ENCODE measurements at places on chromosomes 12 and 14.

GRCh38 chr14:33932576-33933345, 18.1 kb downstream of the EGLN3 start:
- DNase-seq: no peak

- DNase-seq: no peak
Observed at GRCh38 chr12:51900323-51900889, 6.9 kb upstream of the ACVRL1 start.

GRCh38 chr14:94921456-94921855, 151.5 kb upstream of the GSC start:
- DNase-seq: no peak

DNA sequence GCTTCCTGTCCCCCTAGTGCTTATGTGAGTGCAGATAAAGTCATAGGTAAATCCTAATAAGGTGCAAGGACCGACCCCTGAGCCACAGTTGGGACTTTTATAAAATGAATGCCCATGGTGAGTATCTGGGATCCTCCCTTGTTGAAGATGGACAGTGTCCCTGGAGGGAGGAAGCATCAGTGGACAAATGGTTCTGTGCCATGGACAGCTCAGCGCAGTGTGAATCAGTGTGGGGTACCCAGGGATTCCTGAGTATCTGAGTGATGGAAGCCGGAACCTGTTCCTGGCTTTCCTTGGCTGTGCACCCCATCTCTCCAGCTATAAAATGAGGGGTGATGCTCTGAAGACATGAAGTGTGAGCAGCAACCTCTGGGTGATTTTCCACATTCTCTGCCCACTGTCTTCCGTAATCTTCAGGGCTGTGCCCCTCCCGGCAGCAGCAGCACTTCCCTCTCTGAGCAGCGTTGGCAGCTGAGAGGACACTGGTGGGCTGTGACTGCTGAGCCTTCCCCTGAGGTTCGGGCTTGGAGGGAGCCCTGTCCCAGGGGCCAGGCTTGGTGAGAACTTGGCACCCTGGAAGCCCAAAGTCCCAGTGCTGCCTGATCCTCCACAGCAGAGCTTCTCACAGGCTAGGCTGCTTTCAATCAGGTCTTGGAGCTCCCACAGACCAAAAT, 25.0 kb downstream of the VCPKMT start:
- no peak for DNase-seq

DNA sequence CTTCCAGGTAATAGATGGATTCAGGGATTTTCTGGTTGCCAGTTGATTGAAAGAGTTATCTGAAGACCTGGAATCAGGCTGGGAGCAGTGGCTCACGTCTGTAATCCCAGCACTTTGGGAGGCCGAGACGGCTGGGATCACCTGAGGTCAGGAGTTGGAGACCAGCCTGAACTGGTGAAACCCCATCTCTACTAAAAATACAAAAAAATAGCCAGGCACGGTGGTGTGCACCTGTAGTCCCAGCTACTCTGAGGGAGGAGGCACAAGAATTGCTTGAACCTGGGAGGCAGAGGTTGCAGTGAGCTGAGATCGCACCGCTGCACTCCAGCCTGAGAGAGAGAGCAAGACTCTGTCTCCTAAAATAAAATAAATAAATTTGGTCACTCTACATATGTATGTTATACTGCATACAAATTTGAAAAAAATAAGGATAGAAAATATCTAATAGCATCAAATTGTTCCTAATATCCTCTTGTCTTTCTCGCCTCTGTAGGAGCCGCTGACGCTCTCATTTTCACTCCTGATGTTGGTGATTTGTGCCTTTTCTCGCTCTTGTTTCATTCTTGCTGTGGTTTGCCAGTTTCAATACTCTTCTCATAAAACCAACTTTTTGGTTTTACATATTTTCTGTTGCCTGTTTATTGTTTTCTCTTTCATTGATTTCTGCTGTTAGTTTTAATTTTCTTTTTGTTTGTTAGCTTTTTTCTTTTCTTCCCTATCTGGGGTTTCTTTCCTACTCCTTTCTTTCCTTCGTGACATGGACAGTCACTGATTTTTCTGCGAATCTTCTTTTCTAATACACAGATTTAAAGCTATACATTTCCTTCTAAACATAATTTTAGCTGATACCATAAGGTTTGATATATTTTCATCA, 23.8 kb upstream of the PLD4 start:
- DNase-seq: no peak

DNA sequence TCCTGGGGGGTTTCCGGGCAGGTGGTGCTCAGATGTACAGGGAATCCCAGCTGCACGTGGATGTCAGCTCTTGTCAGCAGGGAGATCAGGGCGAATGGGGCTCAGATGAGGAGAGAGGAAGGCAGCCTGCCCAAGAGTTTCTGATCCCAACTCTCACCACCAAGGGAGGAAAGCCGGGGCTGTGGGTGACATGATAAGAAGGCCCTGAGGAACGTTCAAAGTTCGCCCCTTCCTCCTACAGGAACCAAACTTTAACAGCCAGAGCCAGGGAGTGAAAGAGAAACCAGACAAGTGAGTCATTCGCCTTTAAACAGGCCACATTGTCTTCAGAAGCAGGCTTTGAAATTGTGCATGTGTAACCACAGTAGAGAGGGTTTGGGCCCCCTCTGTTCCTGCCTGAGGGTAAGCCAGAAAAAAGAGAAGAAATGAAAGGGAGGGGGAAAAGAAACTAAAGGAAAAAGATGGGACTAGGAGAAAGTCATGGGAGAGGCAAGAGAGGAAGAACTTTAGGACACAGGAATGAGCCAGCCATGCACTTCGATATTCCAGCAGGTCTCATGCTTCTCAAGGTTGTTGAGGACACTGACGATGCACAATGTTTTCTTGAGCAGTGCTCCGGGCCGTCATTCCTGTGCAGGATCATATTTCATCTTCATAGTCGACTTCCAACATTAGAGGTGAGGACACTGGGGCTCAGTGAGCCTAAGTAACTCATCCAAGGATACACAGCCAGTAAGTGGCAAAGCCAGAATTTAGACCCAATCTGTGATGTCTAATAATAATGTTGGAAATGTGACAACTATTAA, 691.4 kb upstream of the TBX3 start:
- peak; percentile 45 for DNase-seq

GRCh38 chr12:75635606-75636444, 124.4 kb upstream of the KRR1 start:
- peak; percentile 75 for DNase-seq

- DNase-seq: no peak
Observed at GRCh38 chr14:102914474-102915291, 7.8 kb upstream of the AMN start.

- peak; percentile 39 for DNase-seq
Observed at GRCh38 chr14:21241218-21241819, 27.9 kb downstream of the HNRNPC start.

DNA sequence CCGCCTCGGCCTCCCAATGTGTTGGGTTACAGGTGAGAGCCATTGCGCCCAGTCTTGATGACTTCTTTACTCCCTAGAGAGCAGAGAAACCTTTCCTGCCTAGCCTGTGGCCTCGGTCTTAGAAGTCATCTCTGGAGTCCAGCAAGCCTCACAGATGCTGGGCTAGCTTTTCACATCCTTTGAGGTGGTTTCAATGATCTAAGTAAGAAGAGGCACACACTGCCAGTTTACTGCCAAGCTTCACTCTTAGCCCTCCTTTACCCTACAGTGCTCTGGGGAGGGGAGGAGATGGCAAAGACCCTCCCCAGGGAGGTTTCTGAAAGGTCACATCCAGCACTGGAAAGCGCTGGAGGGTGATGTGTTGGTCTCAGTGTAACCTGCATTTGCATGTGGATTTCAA, 304.8 kb downstream of the PCNX1 start:
- no peak for DNase-seq

DNA sequence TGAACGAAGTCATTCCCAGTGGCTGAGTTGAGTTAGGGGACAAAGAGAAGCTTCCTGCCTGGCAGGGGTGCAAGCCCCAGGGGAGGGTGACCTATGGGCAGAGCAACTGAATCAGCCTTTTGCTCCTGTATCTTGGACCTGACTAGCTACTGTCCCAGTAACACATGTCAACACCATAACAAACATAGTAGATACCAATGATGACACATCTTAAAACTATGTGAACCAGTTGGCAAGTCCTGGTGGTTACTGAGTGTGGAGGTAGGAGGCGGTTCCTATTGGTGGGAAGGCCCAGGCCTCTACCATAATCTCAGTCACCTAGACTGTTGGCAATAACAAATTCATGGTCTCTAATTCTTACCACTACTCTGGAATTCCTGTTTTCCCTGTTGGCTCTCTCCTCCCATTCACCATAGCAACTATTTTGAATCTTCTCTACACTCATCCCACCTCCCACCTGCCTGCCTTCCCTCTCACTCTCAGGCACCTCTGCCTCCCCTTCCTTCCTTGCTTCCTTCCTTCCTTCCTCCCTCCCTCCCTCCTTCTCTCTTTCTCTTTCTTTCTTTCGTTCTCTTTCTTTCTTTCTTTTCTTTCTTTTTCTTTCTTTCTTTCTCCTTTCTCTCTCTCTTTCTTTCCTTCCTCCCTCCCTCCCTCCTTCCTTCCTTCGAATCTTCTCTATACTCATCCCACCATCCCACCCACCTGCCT, 8.1 kb upstream of the P2RX7 start:
- peak; percentile 100 for DNase-seq

DNA sequence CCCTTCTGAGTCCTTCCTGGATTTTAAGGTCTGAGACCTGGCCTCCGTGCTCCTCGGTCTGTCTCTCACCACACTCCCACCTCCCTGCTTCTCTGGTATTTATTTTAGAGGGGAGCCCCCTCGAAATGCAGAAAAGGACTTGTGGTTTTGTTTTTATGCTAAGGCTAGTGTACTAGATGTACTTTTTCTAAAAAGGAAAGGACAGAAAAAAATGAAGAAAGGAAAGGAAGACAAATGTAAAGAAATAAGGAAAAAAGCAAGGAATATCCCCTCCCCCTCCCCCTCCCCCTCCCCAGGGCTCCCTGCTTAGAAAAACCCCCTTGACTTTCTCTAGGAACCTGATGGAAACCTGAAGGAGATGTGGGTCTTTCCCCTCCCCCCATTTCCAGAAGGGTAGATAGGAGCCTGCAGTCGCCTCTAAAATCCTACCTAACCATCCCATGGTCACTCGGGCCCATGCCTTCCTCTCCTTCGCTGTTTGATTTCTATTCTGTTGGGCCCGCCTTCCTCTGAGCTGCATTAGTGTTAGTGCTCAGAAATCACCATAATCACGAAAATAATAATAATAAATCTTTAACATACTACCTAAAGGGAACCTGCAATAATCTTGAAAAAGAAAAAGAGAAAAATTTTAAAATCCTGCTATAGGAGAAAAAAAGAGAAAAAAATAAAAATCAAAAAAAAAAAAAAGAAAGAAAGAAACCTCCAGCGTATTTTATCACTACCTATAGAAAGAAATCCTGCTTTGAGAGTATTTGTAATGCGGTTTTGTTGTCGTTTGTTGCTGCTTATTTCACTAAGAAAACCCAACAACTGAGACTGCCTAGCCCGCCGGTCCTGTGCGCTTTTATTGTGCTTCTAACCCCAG, 3.1 kb downstream of the HOXC8 start:
- DNase-seq: no peak

DNA sequence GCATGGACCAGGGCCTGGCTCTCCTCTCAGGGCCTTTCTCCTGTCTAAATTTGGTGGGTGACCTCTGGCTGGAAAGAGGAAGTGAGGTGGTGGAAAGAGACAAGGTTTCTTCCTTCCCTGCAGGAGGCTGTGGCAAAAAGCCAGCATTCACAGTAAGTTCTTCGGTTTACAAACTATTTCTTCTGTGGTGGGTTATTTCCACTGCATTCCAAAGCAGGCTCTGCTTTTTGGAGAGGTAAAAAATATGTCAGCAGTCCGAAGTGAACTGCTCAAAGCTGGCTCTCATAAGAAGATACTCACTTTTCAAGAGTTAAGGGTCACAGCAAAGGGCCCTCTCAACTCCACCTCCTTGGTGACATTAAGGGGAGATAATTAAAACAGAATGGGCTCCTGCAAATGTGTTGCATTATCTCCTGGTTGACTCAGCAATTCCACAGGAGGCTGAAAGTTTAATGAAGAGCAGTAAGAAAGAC, 48.9 kb upstream of the POC1B start:
- DNase-seq: no peak

DNA sequence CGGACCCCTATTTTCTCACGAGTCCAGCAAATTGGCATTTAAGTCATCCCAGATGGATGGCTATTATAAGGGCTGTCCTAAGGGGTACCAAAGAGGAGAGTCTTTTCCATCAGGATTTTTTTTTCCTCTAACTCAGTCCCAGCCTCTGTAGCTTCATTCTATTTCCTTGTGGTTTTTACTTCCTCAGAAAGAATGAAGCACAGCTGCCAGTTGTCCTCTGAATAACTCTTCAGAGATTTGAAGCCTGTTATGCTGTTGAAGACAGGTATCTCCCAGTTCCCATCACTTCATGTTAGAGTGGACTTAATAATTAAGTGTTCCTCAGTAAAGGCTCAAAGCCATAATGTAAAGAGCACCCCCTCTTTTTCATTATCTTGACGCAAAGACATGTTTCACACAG, 48.5 kb upstream of the HOXC13 start:
- no peak for DNase-seq

GRCh38 chr12:76276499-76277151, 71.6 kb downstream of the BBS10 start:
- DNase-seq: no peak

DNA sequence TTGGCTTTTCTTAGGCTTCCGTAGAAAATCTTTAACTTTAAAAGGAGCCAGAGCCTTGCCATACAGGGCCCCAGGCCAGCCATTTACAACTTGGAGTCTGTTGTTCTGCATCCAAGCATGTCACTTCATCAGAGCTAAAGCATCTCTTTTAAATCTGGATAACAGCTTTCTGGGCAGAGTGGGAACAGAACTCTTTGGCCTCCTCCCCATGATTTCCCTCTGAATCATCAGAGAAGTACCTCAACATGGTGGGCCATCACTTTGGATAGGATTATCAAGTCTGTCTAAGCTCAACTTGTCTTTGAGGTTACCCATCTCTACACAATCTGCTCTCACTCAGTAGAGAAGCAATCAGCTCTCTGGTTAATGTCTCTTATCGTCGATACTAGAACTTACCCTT, 170.9 kb downstream of the SLC6A15 start:
- DNase-seq: no peak

DNA sequence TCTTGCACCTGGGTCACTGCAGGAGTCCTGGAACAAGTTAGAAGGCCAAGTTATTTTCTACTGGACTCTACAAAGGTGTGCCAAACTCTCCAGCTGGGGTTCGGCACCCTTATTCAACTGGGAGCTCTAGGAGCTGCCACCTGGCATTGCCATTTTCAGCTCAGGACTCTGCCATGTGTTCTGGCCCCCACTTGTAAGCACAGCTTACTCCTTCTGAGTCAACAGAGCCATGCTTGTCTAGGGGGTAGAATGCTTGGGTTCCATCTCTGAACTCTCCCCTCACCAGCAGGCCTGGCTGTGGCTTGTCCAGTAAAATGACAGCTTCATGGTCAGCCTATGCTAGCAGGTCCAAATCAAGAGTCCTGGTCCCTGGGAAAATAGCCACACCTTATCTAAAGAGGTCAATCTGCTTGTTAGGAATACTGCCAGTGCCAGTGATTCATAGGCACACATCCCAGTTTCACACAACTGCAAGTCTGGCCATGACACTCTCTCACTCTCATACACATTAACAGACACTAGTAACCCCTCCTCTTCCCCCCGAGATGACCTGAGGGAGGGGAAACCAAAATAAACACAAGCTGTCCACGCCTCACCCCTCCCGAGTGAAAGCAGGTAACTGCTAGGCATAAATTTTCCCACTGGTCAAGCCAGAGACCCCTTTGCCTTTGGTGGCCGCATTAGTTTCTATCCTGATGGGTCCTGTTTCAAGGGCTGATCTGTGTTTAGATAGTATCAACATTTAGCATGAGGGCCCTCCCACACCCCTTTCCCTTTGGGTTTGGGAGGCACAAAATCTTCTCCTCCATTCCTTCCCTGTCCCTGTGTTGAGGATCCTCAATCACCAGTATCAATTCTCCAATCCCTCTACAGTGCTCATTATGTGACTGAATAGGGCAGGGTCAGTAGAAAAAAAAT, 182.3 kb upstream of the GZMB start:
- DNase-seq: no peak

GRCh38 chr12:132219323-132219722, 75.1 kb downstream of the NOC4L start:
- no peak for DNase-seq
